ENCODE measurements at places on chromosomes 3 and 15.

GRCh38 chr15:38680775-38681174, 116.2 kb upstream of the RASGRP1 start:
- no peak for DNase-seq

DNA sequence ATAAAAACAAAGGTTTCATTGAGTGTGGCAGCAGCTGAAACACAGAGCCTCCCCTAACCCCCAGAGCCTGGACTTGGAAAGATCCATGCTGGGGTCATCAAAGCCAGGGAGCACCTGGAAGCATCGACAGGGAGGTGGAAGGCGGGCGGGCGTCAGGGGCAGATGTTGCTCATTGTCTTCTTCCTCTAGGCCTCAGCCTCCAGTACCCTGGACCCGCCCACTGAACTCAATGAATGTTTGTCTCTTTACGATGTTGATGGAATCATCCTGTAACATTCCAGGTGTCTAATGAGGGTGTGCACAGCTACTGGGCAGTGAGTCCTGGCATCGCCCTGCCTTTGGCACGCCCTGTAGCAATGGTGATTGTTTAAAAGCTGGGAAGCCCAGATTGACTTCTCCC, 9.8 kb downstream of the GP5 start:
- DNase-seq = no peak

DNA sequence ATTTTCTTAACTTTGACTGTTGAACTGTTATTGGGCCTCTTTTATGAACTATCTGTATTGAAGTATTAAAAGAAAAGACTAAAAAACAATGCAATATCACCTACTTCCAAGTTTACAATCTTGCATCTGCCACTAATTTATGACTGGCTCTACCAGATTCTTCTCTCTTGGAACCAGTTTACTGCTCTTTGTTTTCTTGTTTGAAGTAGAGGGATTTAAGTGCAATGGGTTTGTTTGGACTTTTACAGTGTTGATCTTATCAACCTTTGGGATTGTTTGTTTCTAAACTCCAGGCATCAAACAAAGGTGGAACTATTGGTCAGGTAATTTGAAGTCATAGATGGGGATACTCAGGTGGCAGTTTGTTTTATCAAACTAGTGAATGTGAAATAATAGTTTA, 43.0 kb upstream of the MEIS2 start:
- DNase-seq = no peak

GRCh38 chr3:136428167-136428566, 178.0 kb downstream of the PCCB start:
- no peak for DNase-seq

GRCh38 chr3:12372741-12373280, 83.9 kb downstream of the PPARG start:
- DNase-seq = no peak

DNA sequence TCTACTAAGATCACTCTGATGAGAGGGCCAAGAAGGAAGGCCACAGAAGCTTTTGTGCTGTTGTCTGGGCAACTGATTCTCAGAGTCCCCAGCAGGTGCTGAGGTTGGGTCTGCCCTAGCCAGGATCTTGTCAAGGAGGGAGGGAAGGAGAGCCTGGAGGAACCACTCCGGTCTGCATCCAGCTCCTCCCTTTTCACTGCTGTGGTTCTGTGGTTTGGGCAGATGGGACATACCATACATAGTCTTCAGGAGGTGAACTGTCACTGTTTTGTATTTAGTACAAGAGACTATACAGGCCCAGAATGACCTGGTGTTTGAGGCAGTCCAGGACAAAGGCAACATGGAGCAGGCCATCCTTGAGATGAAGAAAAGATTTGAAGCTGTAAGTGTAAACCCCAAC, 21.9 kb downstream of the C3orf62 start:
- no peak for DNase-seq

DNA sequence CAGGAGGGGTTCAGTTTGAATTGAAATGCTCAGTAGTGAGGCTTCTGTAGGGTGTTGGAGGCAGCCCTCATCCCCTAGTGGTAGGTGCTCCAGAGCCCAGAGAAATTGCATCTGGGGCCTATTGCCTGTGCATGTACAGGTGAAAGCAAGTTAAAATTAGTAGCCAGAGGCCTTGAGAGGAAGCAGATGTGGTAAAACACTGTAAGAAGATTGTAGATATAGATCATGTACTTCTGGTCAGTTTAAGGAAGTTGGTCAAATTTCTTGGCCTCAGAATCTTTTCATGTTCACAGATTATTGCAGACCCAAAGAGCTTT, 34.6 kb downstream of the IGSF10 start:
- DNase-seq = no peak

- DNase-seq = no peak
These were observed 795.0 kb downstream of the ROBO1 start for GRCh38 chr3:78972617-78973301.

DNA sequence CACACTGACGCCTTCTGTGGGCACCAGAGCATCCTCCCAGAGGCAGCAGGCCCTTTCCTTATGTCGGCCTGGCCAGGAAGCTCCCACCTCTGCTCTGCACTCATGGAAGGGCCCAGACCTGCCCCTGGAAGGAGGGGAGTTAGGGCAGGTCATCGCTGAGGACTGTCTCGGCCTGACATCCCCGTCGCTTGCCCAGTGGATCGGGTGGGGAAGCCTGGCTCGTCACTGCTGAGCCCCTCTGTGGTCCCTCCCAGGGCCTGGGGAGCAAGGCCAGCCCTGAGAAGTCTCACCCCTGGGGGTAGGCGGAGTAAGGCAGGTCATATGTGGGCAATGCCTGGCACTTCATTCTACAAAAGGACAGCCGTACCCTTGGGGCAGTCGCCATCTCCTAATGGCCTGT, 62.8 kb upstream of the SNRPA1 start:
- DNase-seq = no peak

- DNase-seq = no peak
These were observed 57.3 kb upstream of the UBE2Q2 start for GRCh38 chr15:75785771-75786574.

GRCh38 chr3:53482227-53482626, 12.2 kb upstream of the CACNA1D start:
- DNase-seq = no peak

- DNase-seq = no peak
These were observed 30.3 kb upstream of the POLG start for GRCh38 chr15:89364741-89365450.

- no peak for DNase-seq
These were observed 399.3 kb downstream of the MAGI1 start for GRCh38 chr3:65639444-65639843.

- DNase-seq = no peak
These were observed 1.1 kb upstream of the ZNF639 start for GRCh38 chr3:179321668-179322285.

GRCh38 chr3:52211268-52211891, 13.4 kb downstream of the ALAS1 start:
- no peak for DNase-seq

- DNase-seq = no peak
These were observed 57.2 kb downstream of the SLC15A2 start for GRCh38 chr3:121951291-121951919.

- no peak for DNase-seq
These were observed 121.9 kb downstream of the CHSY1 start for GRCh38 chr15:101129851-101130380.

- DNase-seq = no peak
These were observed 73.8 kb downstream of the MYO1E start for GRCh38 chr15:59298854-59299250.

DNA sequence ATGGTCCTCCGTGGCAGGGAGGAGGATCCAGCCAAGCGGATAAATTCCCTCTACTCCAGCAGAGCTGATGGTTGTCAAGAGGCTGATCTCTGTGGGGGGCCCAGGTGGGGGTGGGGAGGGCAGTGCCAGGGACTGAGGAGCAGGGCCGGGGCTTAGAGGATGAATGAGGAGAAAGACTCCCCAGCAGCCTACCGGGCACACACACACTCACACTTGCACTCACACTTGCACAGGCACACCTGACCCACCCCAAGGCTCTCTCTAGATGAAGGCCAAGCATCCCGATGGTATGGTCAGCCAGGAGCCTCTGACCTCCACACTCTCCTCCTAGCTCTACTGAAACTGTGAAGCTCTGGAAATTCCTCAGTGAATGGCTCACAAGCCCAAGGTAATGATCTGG, 131.3 kb upstream of the PRR20G start:
- no peak for DNase-seq

DNA sequence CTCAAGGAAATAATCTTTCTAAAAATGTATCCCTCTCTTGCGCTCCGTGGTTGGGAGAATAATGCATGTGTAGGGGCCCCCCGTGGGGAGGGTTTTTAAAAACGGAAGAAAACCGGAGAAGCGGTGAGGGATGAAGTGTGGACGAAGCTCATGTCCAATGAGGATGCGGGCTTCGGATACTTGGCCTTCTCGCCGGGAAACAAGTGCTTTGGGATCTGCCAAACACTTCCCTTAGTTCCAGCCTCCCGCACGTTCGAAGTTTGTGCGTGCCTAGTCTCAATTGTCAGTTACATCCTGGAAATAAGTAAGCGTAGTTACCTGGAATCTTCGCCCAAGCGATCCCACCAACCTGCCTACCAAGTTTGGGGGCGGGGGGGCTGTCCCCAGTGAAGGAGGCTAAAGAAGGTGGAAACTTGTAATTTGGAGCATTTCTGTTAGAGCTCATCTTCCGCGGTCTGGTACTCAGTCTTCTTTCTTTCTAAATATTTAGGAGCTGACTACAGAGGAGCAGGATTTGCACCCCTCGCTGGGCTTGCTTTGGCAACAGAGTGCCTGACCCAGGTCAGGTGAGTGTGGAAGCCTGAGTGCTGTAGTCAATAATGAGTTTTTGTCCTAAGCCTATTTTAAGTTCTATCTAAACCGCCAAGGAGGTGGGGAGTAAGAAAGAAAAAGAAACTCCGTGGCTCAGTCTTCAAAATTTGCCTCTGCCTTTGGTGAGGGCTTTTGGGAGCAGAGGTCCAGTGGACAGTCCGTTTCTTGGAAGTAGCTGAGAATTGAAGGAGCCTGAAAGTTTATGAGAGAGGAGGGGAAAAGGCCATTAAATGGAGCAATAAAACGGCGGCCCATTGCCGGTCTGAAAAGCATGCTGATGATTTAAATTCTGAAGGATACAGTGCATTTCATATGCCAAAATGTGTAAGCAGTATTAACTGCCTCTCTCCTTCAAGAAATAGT, 1.1 kb downstream of the ITPR1 start:
- no peak for DNase-seq

DNA sequence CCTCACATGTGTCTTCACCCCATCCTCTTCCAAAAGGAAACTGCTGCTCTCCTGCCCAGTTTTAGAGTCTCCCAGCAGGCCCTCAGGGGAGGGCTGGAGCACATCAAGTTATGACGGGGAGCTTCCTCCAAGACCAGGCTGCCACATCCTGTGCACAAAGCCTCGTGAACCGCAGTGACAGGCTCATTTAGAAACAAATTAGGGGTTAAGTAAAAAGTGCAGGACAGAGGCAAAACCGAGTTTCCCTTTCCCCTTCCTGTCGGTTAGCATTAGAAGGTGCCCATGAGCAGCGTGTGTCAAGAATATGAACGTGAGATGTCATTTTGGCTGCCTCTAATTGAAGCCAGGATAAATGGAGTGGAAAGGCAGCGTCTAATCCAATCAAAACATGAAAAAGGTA, 199.7 kb downstream of the ARRDC4 start:
- DNase-seq = no peak

DNA sequence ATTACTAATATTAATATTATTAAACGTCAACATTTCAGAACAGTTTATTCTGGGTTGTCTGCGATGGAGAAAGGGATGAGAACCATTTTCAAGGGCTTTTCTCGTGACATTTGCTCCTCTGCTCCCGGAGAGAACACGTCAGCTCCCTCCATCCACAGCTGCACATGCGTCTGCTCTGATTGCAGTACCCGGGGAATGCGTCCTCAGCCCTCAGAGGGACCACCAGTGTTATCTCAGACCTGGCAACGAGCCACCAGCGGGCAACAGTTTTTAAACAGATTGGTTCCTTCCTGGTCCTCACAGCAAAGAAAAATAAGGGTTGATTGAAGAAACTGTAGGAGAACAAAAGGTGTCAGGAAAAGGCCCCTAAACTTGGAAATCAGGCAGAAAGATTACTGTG, 202.2 kb upstream of the ADAMTS9 start:
- DNase-seq = no peak

- DNase-seq = no peak
These were observed 18.9 kb upstream of the ANO10 start for GRCh38 chr3:43640681-43641080.

DNA sequence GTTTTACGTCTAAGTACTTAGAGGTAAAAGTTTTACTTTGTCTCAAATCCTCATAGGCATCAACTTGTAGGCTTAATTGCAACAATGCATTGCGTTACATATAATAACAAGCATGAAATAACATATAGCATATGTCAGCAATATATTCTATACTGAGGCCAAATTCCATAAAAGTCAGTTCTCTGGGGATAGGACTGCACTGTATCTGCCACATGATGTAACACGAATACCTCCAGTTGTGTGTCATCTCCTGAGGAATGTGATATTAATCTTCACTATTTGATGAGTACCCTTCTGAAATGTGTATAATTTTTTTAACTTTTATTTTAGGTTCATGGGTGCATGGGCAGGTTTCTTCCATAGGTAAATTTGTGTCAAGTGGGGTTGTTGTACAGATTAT, 126.4 kb downstream of the IMPG2 start:
- no peak for DNase-seq

GRCh38 chr3:94175677-94176076, 112.8 kb downstream of the NSUN3 start:
- no peak for DNase-seq

GRCh38 chr3:184899953-184900595, 88.1 kb downstream of the VPS8 start:
- no peak for DNase-seq

GRCh38 chr3:119635719-119636118, 24.7 kb downstream of the POPDC2 start:
- DNase-seq = no peak

DNA sequence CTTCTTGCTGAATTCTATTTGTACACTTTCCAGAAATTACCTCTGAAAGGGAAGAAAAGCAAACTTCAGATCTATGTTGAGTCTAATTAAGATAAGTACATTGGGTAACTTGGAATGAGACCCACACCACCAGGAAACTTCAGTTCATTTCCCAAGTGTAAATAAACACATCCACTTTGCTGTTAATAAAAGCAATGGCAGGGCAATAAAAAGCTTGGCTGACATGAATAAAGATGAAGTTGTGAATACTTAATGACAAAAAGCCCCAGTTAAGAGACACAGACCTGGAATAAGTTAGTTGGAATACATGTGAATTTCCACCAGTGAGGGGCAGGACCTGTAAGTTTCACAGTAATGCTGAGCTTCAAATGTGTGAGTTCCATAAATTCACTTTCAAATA, 83.3 kb downstream of the MEX3B start:
- no peak for DNase-seq

DNA sequence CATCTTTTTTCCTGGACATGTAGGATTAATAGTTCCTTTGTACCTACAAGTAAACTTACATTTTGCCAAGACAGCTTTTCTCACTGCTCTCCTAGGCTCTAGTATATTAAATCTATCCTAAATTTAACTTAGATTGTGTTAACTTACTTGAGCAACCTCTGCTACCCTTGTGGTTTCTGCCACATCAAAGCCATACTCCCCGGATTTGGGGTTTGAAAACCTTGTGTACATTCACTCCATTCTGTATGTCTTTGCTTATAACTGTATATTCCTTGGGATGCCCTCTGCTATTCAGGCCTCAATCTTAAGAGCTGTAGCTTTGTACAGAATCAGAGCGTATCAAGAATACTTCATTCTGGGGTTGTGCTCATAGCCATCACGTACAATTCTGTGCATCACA, 60.4 kb downstream of the ARIH1 start:
- no peak for DNase-seq
